ENCODE measurements at places on chromosomes 6 and 20.

DNA sequence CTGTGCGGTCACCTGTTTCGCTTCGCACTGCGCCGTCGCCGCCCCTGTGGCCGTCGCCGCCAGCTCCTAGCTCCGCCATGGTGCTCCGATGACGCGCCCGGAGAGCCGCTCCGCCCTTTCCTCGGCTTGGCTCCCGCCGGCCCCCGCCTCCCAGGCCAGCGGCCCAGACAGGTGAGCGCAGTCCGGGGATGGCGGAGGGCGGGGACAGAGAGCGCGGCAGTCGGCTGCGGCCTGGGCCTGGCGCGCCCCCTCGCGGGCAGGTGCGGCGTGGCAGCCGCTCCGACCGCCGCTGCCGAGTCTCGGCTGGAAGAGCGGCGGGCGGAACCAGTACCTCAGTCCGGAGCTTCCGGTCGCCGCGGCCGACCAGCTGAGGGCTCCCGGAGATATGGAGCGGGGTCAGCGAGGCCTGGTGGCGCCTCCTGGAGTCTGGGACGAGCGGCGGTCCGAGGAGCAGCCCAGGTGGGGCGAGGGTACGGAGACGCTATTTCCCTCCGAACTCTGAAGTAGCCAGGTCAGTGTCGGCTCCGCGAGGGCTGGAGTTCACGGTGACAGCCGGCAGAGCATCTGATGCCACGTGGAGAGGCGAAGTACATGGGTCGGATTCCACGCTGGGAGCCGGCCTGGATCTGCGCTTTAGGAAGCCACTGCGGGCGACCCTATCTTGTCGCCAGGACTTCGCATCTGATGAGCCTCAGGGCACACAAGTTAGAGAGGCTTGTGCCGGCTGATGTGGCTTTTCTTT is at the start of gene MAP7:
Gene MAP7 (minus strand): TSS at position 93 of the 742 bp plus-strand sequence. CDS start 14 bp downstream, at position 79.
- DNase-seq, result peak; percentile 92

DNA sequence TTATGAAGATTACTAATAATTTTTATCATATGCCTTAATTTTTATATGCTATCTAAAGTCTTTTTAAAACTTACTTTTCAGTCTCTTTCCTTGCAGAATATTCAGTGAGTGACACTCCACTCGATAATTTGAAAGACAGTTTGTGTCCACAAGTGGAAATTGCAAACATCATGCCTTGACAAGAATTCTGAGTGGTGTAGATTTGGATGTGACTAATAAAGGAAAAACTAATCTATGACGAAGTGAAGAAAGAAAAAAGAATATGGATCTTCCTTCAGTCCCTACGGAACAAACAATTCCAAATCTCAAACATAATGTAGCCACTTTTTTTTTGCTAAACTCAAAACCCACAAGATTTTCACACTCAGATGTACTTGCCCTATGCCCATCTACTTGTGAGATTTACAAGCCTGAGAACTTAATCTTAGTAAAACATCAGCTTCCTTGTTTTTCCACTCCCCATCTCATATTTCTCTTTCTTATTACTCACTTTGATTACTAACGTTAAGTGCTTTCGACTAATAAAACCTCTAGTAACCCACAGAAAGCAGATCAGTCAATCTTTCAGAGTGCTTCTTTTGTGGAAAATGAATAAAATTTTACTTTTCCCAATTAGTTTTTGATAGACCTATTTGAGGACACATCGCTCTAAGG is 1155.8 kb downstream of the GRIK2 start:
- DNase-seq, result peak; percentile 5

DNA sequence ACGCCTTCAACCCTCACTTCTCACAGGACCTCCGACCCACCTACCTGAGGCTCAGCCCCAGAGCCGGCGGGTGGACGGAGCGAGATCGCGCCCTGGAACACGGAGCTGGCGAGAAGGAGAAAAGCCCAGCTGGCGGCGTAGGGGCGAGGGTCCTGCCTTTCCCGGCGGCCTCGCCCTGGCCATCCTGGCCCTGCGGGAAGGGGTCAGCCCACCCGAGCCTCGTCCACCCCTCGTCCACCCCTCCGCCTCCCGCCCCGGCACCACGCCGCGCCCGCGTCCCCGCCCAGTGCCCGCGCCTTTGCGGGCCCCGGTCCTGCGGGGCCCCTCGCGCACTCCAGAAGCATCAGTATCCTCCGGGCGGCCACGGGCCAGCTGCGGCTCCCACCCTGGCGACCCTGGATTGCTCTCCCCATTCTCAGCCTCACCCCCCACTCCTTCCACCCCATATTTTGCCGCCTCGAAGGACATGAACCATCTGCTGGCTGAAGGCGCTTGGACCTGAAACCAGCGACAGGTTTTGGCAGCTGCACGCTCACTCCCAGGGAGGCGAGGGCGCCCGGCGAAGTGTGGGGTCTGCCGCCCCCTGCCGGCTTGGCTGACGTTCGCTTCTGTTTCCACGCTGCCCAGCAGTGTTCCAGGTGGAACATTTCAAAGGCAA is 65.1 kb downstream of the PLG start:
- DNase-seq, result peak; percentile 81

GRCh38 chr6:19312241-19312978 is 524.8 kb upstream of the ID4 start:
- DNase-seq, result no peak

DNA sequence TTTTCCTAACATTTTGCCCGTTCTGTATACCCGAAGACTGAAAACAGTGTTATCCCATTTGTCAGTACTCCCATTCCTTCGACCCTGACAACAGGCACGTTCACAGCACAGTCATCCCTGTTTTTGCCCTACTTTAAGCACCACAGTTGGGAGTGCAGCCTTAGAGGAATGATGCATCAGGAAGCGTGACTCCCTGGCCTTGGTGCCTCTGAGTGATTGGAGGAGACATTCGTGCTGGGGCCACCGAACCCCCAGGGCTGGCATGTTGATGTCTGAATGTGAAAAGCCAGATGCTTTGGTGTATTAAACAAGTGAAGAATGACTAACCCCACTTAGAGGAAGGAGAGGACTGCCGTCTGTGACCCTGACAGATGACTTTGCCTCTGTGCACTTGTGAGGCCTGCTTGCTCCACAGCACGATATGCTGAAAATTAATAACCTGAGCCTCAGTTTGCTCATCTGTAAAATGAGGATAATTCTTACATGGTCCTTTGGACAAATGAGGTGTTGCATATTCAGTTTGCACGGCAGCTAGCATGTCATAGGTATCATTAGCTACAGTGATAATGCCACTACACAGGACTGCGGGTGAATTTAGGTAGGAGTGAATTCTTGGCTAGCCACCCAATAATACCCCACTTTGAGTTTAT is 36.0 kb downstream of the STK35 start:
- DNase-seq, result no peak

DNA sequence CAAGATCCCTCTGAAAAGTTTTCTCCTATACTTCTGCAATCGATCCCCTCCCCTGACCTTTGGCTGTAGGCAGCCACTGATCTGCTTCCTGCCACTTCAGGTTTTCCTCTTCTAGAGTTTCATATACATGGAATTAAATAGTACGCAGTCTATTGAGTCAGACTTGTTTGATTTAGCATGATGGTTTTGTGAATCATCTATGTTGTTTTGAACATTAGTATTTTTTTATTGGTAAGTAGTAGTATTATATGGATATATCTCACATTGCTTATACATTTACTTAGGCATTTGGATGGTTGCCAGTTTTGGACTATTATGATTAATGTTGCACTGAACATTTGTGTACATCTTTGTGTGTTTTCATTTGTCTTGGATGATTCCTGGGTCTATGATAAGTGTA is 518.0 kb downstream of the CD109 start:
- DNase-seq, result no peak

DNA sequence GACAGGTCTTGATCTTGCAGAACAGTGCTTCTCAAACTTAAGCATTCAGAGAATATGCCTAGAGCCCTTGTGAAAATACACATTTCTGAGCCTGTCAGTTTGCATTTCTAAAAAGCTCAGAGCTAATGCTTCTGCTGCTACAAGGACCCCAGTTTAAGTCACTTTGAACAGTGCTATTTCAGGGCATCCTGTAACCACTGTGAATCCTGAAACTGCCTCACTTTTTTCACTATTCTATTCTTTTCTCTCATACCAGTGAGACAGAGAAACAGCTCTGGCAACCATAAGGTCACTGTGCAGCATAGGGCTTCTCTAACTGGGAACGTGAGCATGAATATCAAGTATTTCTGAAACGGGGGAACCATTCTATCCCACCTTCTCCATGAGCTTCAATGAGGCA is 51.2 kb downstream of the LGSN start:
- no peak for DNase-seq

DNA sequence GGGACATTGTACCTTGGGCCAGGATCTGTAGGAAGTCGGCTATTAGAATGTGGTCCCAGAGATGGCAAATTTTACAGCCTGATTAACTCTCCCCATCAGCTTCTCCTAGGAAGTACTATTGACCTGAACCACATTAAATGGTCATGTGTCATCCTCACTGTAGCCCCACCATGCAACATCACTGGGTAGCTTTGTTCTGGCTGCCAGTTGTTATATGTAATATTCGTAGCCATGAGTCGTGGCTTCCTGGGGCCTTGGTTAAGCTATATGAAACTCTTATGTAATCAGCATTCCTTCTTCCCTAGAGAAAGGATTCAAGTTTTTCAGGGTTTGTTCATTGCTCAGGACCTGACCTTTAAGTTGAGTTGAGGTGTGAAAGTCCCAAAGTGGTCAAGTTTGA is 125.7 kb downstream of the ANKS1A start:
- DNase-seq, result peak; percentile 20

DNA sequence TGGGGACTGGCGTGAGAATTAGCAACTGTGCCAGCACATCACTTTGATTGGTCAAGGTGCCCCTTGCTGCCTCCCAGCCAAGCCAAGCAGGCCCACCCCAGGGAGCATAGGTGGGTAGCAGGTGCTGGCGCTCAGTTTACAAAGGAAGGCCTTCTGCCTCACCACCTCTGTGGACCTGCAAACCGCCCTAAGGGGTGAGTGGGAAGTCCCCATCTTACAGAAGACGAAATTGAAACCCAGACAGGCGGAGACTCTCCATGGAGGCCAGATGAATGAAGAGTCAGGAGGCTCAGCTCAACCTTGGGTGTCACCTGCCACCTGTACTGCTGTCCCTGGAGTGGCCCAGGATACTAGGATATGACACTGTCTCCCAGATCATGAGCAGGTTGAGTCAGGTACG is 21.5 kb upstream of the MAS1L start:
- no peak for DNase-seq

GRCh38 chr20:7272512-7272911 is 505.0 kb downstream of the BMP2 start:
- no peak for DNase-seq

DNA sequence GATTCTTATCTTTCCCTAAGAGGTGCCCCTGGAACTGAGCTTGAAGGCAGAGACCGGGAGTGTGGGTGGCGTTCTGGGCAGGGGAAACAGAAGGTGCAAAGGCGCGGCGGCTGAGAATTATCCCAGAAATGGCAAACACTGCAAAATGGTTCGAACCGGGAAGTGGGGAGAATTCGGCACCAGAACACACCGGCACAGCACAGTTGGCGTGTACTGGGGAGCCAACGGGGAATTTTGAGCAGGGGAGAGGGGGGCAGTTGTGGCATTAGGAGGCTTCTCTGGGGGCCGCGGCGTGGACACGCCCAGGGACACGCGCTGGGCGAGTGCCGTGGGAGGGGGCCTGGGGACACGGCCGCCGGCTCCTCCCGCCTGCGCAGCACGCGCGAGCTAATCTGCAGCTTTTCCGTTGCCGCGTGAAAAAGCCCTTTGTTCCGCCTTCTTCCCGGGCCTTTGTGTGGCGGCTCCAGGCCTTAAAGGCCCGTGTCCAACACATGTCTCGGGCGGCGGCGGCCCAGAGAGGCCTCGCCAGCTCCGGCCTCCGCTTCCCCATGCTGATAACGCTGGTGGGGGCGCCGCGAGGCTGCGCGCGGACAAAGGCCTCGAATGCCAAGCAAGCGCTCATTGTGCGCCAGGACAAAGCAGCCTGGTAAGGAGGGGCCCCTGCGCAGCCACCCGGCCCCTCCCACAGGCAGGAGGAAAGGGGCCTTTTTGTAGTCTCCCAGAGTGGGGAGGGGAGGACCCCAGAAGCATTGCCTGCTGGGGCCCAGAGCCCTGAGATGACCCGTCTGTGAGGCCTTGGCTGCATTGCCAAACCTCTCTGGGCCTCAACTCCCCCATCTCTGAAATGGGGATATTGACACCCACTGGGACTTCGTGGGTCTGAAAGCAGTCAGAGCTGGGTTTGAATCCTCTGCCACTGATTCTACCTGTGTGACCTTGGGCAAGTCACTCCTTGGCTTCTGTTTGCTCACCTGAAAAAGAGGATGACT is 82.8 kb downstream of the CD40 start:
- DNase-seq, result no peak

DNA sequence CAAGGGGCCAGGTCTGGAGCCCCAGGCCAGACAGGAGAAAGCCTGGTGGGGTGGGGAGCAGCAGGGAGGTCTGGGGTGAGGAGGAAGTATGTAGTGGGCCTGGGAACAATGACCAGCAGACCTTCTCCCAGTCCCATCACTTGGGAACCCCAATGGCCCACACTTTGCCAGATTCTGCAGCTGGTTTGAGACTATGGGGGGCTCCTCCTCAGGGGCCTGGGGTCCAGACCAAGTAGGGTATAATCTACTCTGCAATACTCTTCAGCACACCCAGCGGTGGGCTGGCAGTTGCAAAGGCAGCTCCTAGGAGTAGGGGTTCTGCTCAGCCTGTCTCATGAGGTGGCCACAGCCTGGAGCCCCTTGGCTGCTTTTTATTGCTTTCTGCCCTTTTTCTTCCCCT is 52.8 kb downstream of the NPEPL1 start:
- no peak for DNase-seq

- no peak for DNase-seq
Observed at GRCh38 chr20:36569847-36570429, 3.5 kb upstream of the TGIF2 start.

DNA sequence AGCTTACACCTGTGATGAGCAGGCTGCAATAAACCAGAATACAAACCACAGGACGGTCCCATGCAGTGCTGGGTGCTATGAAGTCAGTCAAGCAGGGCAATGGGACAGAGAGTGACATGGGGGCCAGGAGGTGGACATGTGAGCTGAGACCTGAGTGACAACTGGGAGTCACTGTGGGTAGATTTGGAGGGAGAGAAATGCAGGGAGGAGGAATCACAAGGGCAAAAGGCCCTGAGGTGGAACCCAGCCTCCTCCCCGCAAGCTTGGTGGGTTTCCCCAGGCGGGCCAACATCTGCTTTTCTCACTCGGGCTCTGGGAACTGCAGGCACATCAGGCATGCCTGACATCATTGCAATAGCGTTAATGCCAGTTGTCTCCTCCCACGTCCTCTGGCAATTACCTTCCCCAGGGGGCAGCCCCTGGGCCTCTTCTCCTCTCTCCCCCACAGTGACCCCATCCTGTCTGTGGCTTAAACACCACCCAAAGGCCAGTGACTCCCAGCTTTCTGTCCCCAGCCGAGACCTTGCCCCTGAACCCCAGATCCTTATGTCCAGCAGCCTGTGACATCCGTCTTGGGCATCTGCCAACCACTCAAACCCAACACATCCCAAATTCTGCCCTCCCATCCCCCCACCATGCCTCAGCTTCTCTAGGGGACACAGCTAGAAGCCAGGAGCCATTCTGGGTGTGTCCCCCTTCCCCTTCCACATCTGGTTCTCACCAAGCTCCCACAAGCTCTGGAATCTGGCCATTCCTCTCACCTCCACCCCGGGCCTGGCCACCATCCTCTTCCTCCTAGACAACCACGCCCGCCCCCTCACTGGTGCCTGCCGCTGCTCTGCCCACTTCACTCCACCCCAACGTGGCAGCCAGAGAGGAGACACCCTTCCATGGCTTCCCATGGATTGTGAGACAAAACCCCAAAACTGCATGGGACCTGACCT is 28.2 kb downstream of the PDRG1 start:
- DNase-seq, result no peak

- DNase-seq, result no peak
Observed at GRCh38 chr20:2798095-2798805, 2.2 kb downstream of the CPXM1 start.

GRCh38 chr20:20929341-20929740 is 176.8 kb downstream of the LINC00237 start:
- DNase-seq, result no peak

GRCh38 chr6:56692523-56693245 is 50.0 kb upstream of the DST start:
- DNase-seq, result no peak

All from RWPE1 (cell line).